ENCODE measurements at places on chromosomes 3 and 15. TPM values are rescaled to one million over a fixed set of nuclear protein-coding genes. Genes with fewer than 3 reads are reported as not detected.
A peak's percentile ranks its signal among the peaks of the same experiment; 100 is the strongest.

- DNase-seq = no peak
Observed at GRCh38 chr3:71132995-71133730, 450.4 kb downstream of the FOXP1 start.

DNA sequence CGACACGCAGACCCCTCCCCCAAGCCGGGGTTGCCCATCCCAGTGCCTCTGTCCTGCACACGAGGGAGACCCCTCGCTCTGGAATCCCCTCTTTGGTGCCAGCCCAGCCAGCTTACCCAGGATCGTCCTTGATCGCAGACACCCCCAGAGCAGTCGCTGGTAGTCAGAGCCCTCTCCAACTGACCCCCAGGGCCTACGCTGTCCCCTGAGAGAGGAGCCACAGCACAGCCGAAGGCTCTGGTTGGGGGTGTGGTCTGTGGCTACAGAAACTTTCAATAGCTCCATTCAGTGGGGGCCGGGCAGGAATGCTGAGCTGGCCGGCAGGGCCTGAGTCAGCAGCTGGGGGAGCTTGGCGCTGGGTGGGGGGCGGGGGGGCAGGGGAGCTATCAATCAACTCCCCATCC, at the start of gene LCTL:
Gene LCTL (minus strand): TSS at position 258 of the 404 bp plus-strand sequence. CDS start 633 bp downstream, outside the sequence.
- peak; percentile 45 for DNase-seq

The RTP4 gene
- not detected for total RNA-seq

The NTRK3 gene
- total RNA-seq = 14.7 TPM

The IL20RB gene
- total RNA-seq = 5.4 TPM

- no peak for DNase-seq
Observed at GRCh38 chr3:155517903-155518302, 224.4 kb upstream of the STRIT1 start.

- DNase-seq = peak; percentile 44
Observed at GRCh38 chr3:126999383-126999782, 16.5 kb downstream of the PLXNA1 start.

The GRAMD1C gene
- 7.3 TPM for total RNA-seq

The USP50 gene
- total RNA-seq = not detected

DNA sequence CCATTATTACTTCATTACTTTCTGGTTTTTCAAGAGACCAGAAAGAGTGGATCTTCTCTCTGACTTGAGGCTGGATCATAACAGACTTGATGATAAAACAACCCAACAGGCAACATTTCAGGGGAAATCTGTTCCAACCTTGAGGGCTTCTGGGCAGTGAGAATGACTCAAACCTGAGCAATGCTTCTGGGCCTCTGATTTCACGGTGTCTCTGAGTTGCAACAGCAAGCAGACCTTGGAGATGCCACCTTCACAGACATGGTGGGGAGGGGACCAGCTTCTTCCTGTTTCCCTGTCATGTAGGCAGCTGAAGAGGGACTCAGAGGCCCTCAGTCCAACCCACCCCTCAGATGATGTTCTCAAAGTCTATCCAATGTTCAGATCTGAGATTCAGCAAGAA, 104.0 kb downstream of the ABHD5 start:
- no peak for DNase-seq

GRCh38 chr3:38371541-38372213, 25.1 kb downstream of the XYLB start:
- peak; percentile 40 for DNase-seq

DNA sequence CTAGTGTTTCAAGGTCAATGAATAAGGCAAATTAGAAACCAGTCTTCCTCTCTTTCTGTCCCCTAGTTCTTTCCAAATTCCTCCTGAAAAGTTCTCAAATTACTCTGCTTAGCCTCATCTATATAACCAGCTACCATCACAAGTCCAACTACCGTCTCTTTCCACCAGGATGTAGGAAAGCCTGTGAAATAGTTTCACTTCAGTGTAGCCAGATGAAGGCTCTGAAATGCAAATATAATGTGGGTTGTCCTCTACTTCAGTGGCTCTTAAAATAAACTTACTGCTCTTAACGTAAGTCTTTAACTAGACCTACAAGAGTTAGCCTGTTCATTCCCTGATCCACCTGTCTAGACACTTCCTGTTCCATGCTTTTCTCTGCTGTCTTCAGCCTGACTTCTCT, 827.7 kb downstream of the ROBO1 start:
- DNase-seq = no peak

The ITGB5 gene
- total RNA-seq = 63.3 TPM

DNA sequence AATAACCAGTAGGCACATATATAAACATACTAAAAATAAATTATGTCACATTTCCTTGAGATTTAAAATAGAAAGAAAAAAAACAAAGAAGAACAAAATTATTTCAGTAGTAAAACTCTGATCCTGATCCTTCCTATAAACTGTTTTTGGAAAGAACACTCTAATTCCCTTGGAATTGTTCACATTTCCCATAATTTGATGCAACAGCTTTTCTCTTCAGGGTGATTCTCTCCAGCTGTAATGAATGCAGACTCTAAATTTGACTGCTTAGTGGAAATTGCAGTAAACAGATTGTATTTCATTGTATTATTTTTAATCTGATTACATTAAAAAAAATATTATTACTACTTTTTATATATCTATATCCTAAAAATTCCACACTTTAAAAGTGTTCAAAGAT, 70.2 kb upstream of the ABI3BP start:
- DNase-seq = no peak

The LTK gene
- 1.6 TPM for total RNA-seq

The SLC22A13 gene
- total RNA-seq = 0.51 TPM

- DNase-seq = peak; percentile 90
Observed at GRCh38 chr3:177451864-177452830, 254.9 kb upstream of the TBL1XR1 start.

DNA sequence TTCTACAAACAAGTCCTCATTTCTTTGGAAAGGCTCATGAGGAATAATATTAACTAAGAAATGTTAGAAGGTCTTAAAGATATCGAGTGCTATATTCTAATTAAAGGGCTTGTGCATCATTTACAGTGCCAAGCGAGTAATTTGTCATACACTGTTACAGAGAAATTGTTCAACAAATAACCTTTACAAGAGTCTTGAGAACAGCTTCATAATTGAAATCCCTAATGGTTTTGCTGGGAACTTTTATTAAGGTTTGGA, 209.5 kb downstream of the MECOM start:
- no peak for DNase-seq

The AEN gene
- 8.1 TPM for total RNA-seq

The CCR1 gene
- 1.2 TPM for total RNA-seq

DNA sequence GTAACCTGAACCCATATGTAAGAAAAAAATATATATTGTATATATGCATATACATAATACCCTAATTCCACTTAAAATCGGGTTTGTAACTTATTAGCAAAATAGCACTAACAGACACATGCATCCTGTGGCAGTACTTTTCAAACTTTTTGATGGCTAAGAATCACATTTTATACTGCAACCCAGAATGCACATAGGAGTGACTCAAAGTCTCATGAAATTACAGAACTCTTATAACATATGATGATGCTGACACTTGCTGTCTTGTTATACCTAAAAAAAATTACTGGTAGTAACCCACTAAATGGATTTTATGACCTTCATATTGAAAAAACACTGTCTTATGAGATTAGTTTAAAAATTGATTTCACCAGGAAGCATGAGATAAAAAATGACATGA, 152.4 kb upstream of the FRMD4B start:
- DNase-seq = no peak

DNA sequence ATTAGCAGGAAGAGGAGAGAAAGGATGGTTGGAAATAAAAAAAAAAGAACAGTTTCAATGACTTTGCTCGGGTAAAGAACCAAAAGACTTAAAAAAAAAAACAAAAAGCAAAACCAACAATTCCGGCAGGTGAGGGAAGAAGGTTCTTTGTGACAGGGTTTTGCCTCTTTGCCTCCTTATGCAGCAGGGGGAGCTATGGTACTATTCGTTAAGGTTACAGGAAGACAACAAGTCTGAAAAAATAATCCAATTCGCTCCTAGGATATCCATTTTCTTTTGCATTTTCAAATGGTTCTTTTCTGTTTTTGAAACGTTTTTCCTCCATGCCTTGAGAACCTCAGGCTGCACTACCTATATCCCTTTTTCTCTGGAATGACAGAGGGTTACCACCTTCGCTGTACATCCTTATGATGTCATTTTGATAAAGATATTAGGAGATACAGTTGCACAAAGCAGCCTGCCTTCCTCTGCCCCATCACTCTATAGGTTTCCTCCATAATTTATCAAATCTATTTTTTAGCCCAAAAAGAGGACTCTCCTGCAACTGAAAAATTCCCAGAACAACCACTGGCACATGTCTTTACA, 55.0 kb downstream of the CFAP20DC start:
- peak; percentile 84 for DNase-seq

The TMEM44 gene
- 19.4 TPM for total RNA-seq

DNA sequence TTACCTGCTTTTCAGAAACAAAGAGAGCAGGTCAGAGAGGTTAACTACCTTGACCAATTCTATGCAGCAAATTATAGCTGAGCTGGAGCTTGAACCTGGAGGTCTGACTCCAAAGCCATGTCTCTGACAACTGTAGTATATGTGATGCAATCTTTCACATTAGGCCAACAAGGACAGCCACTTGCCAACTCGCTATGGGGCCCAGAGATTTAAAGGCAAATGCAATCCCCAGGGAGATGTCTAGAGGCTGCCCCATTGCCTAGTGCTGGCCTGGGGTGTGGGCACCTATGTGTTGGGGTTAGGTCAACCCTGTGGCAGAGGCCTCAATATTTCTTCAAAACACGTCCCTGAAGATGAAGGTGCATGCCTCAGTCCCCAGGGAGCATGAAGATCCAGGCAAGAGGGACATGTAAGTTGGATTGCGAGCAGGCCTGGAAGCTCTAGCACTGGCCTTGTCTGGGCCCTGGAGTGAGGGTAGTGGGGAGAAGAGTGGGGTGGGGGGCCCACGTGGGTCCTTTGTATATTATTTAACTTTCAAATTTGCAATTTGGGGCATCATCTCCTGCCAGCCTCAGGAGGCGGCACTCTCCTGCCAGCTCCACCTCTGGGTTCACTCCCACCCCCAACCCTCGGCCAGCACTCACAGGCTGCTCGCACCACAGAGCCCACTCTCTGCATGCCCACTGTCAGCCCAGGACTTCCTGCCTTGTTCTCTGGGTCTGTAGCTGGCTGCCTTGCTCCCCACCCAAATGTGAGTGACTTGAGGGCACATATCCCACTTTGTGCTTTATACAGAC, 64.3 kb downstream of the SLC12A8 start:
- no peak for DNase-seq

The TGFBR2 gene
- total RNA-seq = 98.7 TPM

- no peak for DNase-seq
Observed at GRCh38 chr3:55090291-55090690, 162.4 kb upstream of the LRTM1 start.

DNA sequence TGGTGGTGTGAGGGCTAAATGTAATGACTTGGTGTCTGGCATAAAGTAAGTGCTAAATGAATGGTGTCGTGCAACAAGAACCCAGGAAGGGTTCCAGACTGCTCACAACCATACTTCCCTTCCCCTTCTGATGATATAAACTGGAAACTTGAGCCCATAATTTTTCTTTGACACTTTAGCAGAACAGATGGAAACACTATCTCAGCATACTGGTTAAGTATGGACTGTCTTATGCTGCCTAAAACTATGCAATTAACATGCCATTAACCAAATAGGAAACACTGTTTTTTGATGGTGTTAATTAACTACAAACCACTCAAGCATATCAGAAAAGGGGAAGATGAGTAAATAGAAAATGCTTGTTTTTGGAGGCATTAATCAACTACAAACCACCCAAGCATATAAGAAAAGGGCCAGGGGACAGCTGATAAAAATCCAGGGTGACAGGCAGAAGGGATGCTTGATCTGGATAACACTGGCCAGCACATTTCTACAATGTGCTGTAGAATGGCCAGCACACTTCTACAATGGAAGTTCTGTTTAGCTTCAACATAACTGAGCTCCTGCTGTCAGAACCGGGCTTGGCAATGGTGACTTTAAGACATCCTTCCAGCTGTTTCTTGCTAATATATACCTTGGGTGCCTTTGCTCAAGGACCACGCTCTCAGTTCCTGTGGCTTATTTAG, 85.5 kb upstream of the FAM3D start:
- no peak for DNase-seq

- peak; percentile 13 for DNase-seq
Observed at GRCh38 chr15:59407946-59408345, 30.0 kb upstream of the FAM81A start.

GRCh38 chr3:9416139-9416780, 18.8 kb downstream of the SETD5 start:
- DNase-seq = no peak

- DNase-seq = no peak
Observed at GRCh38 chr3:149058602-149059001, 27.7 kb downstream of the HLTF start.

DNA sequence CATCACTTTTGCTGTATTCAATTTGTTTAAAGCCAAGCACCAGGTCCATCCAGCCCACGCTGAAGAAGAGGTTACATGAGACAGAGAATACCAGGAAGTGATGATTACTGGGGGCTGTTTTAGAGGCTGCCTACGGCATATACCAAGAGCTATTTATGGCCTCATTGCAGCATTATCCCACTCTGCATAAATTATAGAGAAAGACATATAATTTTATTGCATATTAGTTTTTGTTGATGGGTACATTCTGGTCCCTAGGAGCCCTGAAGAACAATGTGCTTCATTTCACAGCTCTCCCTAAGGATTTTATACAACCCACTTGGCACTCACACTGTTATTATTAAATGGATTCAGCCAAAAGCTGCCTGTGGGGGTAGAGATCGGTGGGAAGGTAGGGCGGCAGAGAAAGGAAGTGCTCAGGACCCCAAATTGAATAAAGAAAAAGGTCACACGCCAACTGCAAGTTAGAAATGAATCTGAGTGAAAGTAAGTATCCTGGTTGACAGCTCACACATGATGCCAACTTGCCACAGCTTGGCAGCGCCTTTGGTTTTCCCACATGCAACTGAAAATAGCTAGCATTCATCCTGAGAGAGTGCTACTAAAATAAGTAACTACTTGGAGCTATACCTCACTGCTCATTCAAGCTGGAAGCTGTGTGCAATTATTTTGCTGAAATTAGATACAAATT, 73.7 kb downstream of the CCNL1 start:
- peak; percentile 45 for DNase-seq

The MESP2 gene
- total RNA-seq = not detected

The NOX5 gene
- total RNA-seq = not detected

GRCh38 chr15:47715856-47716445, 1.4 kb upstream of the SEMA6D start:
- peak; percentile 53 for DNase-seq

The OSTN gene
- 9.5 TPM for total RNA-seq

DNA sequence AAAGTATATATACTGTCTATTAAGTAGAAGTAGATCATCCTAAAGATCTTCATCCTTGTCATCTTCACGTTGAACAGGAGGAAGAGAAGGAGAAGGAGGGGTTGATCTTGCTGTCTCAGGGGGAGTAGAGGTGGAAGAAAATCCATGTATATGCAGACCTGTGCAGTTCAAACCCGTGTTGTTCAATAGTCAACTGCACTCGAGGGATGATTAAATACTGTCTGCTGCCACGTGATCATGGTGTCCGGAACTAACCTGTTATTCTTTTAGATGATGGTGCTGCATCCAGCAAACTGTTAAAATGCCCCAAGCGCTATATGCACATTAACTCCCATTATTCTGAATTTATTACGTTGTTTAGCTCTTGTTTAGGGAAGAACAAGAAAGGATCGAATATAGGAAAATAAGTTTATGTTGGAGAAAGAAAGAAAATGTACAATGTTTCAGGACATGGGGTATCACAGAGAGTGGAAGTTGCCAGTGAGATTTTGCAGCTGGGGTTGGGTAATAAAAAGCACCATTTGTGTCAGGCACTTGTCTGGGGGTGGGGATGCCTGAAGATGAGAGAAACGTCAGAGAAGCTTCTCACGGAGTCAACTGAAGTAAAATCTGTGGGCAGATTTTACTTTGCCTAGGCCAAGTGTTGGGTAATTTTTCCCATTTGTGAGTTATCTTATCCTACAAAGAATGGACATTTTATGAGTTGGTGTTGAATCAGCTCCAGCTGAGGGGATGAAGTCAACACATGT, 229.2 kb downstream of the RYR3 start:
- DNase-seq = no peak

The FANCD2OS gene
- not detected for total RNA-seq

Data from tongue (tissue), 3 donors.